Fibroblast of skin of left quadriceps (primary cell): ENCODE measurements at places on chromosomes 11 and 22.

DNA sequence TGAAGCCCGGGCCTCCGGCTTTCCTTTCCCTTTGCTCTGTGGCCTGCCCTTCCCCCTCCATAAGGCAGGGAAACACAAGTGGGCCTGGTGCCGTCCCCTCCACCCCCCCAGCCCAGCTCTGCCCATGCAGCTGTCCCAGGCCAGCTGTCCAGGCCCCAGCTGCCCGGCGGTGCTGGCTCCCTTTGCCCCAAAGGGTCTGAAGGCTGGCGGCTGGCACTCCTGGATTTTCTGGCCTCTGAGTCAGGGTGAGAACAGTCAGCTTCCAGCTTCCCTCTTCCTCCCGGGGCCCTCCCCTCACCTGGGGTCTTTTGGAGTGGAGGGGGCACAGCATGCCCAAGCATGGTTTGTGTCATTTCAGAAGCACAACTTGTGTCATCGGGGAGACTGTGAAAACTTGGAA, 27.8 kb downstream of the CD82 start:
- DNase-seq = no peak

DNA sequence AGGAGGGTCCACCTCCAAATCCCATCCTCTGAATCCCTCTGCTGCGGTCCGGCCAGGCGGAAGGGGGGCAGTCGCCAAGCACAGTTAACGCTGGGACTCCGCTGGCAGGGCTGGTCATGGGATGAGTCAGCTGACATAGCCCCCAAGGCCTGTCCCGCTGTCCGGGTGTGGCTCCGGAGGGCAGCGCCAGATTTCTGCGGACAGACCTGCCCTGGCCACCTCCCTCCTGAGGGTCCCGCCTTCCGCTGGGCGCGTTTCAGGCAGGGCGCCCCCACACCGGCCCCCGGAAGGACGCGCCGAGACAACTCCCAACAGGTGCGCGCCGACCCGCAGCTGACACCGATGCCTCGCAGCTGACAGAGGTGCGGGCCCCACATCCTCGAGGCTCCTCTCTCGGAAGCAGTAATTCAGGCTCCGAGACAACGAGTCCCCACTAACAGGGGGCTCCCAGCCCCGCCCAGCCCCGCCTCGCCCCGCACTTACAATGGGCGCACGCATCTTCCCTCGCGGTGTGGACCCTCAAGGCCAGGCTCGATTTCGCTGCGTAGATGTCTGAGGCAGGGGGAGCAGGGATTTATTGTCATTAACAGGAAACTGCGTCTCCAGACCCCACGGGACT, 607 bp downstream of the PLAAT3 start:
- no peak for DNase-seq

DNA sequence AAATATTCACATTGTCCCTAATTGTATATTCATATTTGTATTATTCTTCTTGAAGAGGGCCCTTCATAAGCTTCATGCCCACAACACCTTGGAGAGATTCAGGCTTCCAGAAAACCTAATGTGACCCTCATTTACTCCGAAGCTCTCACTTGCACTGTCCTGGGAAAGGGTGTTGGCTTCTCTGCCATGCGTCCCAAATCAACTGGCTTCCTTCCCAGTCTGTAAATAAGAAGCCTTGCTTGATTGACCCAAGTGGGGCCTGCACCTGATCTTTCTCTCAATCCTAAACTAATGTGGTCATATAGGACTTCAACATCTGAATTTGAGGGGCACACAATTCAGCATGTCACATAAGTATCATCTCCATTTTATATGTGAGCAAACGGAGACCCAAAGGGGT, 40.5 kb upstream of the ZBTB16 start:
- DNase-seq = no peak

DNA sequence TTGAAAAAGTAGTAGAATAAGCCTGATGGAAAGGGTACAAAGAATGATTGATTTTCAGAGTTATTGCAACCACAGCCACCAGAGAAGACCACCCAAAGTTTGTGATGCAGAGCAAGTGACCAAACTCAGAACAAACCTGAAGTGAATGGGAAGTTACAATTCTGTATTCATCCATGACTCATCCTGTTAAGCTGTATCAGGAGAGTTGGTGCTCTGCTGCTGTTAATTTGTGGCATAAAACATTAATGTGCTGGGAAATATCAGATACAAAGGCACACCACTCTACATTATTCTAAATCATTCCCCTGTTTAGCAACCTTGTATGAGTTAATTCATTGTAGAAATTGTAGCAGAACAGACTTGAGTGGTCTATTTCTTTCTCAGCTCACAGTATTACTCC, 19.6 kb upstream of the PDGFD start:
- no peak for DNase-seq
